Stimulated activated CD8-positive, alpha-beta memory T cell treated with anti-CD3 and anti-CD28 coated beads, Interleukin-4, amount 100 ng/mL, for 1 hour (primary cell): ENCODE measurements at places on chromosomes 11 and 22.

DNA sequence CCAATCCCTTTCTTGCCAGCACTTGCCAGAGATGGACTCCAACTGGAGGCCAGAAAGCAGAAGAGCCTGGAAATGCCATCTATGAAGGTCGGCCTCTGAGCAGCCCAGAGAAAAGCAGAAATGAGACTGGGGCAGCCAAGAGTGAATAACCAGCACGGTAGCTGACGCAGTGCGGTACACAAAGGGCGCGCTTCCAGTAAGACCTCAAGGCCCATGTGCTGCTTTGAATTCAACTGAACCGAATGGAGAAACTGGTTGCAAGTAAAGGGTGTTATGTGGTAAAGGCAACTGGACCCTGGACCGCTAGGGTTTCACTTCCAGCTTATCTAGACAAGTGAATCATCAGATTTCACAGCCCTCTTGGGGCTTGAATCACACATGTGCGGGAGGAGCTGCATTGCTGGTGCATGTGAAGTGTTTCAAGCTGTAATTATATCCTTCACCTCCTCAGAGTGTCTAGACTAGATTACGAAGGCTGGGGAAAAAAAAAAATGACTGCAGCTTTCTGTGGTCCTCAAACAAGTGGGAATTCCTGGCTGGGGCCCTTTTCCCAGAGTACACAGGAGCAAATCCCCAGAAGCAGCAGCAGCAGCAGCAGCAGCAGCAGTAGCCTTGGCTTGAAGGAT is 128.9 kb downstream of the CCDC34 start:
- no peak for DNase-seq

DNA sequence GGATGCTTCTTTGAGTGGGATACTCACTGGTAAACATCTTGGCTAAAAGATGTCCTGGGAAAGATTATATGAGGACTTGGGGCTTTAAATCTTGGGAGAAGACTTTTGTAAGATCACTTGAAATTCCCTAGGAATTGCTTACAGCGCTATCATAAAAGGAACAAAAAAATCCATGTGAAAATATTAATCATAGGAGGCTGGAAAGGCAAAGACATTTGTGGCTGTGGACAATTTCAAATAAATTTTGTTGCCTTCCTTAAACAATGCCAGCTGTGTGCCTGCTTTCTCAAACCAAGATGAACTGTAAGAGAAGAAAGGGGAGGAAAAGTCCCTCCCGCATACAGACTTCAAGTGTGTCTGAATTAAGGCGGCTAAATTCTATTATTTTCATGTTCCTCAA is 75.6 kb downstream of the SNX19 start:
- DNase-seq, result no peak

GRCh38 chr22:42152661-42153270 is 22.2 kb upstream of the CYP2D6 start:
- DNase-seq, result no peak

GRCh38 chr22:22858559-22858937 is 29.1 kb upstream of the IGLL5 start:
- DNase-seq, result no peak

DNA sequence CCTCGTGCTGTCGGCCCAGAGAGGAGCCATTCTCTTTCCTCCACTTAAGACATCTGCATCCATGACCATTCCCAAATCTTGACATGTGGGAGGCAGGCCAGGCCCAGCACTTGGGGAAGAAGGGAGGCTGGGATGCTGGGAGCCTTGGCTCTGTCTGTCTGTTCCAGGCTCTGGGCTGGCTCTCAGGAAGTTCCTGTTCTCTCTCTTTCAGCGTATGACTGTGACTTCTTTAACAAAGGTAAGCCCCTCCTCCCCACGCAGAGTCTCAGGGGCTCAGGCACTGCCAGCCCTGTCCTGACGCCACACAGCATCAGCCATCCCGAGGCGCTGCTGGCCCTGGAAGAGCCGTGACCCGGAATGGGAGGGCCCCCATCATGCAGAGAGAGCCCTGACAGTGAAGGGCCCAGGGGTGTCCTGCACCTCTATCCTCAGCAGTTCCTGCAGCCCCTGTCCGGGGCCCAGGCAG is 52.4 kb downstream of the OTOG start:
- DNase-seq, result no peak

DNA sequence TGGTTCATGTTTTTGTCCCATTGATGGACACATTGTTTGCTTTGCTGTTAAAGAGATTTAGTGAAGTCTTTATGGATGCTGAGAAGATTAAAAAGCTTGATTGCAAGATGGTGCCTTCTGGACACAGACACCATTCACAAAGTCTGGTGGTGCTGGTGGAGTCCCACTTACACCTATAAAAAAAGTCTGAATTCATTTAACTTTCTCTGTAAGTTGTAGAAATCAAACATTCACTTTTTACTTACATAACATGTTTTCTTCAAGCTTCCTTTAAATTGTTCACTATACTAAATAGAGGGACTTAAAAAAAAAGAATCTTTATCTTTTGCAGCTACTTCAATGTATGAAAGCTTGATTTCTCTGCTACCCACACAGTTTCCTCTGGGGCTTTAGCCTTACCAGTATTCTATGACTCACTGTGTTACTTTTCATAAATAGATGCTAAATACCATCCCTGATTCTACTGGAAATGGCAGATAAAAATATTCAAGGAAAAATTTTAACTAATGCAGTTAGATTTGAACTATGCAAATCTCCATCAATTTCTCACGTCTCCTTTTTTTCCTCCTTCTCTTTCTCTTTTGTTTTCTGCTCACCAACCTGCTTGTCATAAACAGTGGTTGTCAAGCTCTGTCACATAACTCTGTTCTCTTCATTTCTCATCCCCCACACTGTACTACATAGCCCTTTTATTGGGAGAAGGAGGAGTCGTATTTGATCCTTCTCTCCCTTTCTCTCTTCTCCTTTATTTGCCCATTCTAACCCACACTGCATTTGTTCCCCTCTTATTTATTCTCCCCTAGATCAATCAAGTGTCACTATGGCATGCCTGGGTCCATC is 89.7 kb downstream of the FAM76B start:
- DNase-seq, result no peak

DNA sequence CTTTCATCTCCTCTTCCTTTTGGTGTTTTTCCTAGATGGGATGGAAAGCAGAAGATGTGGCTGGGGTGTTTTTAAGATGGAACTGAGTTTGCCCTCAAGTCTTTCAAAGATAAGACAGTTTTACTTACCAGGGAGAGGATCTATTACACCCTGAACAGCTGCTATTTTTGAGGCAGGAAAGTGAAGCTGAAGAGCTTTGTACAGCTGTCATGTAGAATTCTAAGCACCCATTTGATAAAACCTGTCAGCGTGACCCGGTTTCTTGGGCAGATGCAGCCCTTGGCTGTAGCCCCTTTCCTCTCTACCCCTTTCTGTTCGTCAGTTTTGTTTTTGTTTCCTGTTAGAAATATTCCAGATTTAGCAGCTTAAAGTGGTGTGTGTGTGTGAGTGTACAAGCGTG is 35.2 kb downstream of the FAT3 start:
- DNase-seq, result no peak

DNA sequence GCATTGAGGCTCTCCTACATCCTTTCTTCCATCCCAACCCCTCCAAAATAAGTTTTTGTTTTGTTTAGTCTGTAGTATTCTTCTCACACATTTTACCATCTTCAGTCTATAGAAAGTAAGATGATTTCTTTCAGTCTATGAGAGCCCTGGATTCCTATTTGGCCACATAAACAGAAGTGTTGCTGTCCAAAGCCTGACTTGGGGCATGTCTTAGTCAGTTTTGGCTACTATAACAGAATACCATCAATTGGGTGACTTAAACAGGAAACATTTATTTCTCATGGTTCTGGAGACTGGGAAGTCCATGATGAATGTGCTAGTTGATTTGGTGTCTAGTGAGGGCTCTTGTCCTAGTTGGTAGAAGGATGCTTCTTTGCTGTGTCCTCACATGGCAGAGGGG is 146.8 kb upstream of the DDI1 start:
- DNase-seq, result no peak

DNA sequence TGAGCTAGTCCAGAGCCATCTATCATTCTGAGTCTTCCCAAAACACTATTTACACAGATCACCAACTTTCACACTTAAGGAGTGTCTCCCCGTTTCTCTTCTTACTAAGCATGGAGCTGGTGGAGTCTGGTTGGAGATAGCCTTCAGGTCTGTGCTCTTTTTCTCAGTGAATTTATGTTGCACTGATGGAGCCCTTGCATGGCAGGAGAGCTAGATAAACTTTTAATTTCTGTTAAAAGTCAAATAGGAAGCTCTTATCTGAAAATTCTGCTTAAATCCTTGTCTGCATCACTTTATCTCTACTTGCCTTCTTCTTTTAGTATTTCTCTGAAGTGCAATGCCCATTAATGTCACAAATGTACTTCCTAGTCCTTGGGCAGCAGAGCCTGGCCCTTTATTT is 63.4 kb downstream of the ST3GAL4 start:
- no peak for DNase-seq

- DNase-seq, result no peak
Measured at GRCh38 chr11:93694557-93694956, 33.1 kb downstream of the CEP295 start.

DNA sequence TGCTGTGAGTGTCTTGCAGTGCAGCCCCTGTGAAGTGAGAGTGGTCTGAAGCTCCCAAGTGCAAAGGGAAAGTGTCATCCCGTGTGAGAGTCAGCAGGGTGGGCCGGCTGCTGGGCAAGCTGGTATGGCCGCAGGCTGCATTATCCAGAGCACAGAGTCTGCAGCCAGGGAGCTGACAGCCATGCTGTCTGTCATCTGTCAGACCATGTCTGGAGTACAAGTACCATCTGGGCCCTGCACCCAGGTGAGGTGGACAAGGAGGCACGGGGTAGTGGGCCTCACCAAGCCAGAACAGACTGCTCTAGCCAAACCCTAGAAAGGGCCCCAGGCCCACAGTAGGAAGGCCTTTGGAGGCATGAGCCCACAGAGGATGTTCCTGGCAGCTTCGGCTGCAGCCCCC is 20.2 kb downstream of the LMO1 start:
- DNase-seq, result no peak

DNA sequence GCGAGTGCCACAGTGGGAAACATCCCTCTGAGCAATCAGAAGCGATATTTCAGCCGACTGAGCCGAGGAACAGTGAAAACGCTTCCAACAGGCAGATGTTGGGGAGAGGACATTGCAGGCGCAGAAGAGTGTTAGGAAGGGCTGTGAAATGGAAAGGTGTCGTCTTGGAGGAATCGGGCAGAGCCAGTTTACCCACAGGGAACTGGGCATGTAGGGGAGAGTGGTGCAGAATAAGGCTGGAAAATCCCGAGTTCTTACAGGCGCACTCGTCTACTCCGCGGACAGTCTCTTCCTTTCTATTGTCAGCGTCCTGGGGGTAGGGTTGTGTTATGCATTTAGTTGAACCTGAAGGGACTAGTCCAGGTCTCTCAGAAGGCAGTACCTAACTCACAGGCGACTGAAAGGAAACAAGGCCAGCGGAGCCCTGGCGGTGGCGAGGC is 1.1 kb upstream of the APLP2 start:
- DNase-seq, result no peak

GRCh38 chr22:44229331-44229730 is 48.6 kb downstream of the PARVG start:
- no peak for DNase-seq

DNA sequence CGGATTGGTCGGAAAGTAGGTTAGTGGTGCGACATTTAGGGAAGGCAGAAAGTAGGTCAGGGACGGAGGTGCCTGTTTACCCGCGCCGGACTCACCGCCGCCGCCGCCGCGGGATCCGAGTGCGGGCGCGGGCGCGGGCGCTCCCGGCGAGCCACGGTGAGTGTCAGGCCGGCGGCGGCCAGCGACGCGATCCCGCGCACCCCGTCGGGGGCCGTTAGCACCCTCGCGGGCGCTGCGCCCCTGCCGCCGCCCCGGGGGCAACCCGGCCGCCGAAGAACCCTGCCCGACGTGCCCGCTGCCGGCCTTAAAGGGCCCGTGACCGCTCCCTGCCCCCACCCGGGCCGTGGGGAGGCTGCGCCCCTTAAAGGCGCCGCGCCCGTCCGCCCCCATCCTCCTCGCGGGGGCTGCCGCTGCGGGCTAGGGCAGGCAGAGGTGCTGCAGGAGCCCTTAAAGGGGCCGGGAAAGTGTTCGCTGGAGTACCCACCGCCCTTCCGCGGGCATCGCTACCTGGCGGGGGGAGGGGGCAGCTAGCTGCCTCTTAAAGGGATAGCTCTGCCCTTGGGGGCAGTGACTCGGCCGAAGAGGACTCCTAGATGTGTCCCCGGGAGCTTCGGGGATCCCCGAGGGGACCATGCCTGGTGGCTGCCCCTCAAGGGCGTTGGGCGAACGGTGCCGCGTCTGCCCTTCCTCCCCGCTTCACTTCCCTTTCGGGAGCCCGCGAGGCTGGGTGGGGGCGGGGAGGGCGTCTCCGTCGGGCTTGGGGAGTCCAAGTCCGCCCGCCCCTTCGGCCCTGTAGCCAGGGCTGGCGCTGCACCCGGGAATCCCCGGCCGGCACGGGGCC is at the start of gene BMAL1:
Gene BMAL1 (plus strand): TSS at position 23 of the 841 bp plus-strand sequence. CDS start 76,519 bp downstream, outside the sequence.
- peak; percentile 23 for DNase-seq
